Thyroid gland (tissue), 4 donors: ENCODE measurements at places on chromosomes 7 and 10. TPM values are rescaled to one million over a fixed set of nuclear protein-coding genes. Genes with fewer than 3 reads are reported as not detected.

The CYP2E1 gene
- 0.78 TPM for total RNA-seq

The AGK gene
- 28.2 TPM for total RNA-seq

The NCF1 gene
- 0.67 TPM for total RNA-seq

The SFTPA2 gene
- 0.27 TPM for total RNA-seq

The CPA4 gene
- total RNA-seq = not detected

DNA sequence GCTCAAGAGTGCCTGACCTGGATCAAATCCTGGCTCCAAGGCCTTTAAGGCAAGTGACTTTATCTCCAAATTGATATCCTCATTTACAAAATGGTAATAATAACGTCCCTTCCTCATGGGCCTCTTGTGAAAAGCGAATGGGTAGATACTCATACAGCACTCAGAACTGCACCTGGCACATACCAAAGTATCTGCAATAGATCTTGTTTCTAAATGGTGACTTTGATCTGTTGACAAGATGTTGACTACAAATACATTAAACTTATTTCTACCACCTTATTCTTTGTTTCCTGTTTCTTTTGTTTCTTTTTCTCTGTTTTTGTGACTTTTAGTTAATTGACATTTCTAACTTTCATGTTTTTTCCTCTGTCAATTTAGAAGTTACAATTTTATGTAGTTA, 53.0 kb downstream of the RNLS start:
- no peak for DNase-seq

- DNase-seq = no peak
Measured at GRCh38 chr10:92799568-92799967, 48.8 kb upstream of the EXOC6 start.

DNA sequence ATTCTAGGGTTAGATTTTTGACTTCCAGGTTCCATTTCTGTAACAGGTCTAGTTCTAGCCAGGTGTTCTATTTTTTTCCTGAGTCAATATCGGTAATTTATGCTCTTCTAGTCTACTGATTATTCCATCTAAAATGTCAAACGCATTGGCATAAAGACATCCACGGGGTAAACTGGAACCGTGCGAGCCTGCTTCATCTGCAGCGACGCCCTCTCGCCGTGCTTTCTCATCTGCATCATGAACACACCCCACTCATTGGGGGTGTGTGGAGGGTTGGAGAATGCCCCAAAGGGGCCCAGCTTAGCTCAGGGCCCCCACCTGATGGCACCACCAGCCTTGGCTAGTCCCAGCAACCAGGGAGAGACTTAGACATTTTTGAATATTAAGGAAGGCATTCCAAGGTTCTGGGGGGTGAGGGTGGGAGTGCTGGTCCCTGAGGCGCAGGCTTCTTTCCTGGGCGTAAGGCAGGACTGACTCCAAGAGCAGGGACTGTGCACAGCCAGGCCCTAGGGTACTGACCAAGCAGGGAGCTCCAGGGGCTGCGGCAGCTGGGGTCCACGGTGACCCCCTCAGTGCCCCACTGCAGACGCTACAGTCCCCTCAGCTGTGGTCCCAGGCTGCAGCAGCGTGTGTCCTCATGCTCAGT, 12.9 kb upstream of the CRYGN start:
- no peak for DNase-seq

GRCh38 chr10:132669208-132669861, 116.6 kb downstream of the NKX6-2 start:
- DNase-seq = no peak

GRCh38 chr10:85888004-85888403, 478.6 kb downstream of the GRID1 start:
- no peak for DNase-seq

GRCh38 chr10:117653170-117653515, 110.6 kb downstream of the EMX2 start:
- DNase-seq = no peak

GRCh38 chr7:148253629-148254028, 336.9 kb upstream of the C7orf33 start:
- DNase-seq = no peak

DNA sequence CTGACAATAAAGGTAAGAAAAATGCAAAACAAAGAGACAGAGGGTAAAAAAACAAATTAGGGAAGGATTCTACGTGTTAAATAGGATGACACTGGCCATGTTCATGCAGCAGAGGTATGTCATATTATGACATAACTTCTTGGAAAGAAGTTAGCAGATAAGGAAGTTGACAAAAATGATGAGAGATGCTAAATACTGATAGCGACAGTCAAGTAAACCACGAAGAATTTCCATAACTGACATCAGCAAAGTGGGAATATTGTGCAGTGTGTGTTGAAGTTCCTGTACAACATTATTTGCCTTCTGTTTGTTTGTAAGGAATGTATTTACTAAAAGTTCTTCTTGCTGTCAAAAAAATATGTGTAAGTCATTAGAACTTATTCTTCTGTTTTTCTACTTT, 29.5 kb downstream of the MDH2 start:
- DNase-seq = no peak
